ENCODE measurements at places on chromosomes 12 and 14. TPM values are rescaled to one million over a fixed set of nuclear protein-coding genes. Genes with fewer than 3 reads are reported as not detected.

Gene ESPL1
- total RNA-seq = 77.2 TPM

Gene WNT5B
- total RNA-seq = not detected

Gene BCDIN3D
- total RNA-seq = 5.8 TPM

Gene CIDEB
- total RNA-seq = 22.6 TPM

Gene ANKRD33
- not detected for total RNA-seq

Gene TAS2R31
- total RNA-seq = 1.1 TPM

Gene SYNDIG1L
- not detected for total RNA-seq

Gene IAPP
- total RNA-seq = not detected

Gene BATF
- 171 TPM for total RNA-seq

All from activated CD4-positive, alpha-beta memory T cell treated with anti-CD3 and anti-CD28 coated beads for 36 hours (primary cell).